ENCODE measurements at places on chromosomes 2 and 18.

DNA sequence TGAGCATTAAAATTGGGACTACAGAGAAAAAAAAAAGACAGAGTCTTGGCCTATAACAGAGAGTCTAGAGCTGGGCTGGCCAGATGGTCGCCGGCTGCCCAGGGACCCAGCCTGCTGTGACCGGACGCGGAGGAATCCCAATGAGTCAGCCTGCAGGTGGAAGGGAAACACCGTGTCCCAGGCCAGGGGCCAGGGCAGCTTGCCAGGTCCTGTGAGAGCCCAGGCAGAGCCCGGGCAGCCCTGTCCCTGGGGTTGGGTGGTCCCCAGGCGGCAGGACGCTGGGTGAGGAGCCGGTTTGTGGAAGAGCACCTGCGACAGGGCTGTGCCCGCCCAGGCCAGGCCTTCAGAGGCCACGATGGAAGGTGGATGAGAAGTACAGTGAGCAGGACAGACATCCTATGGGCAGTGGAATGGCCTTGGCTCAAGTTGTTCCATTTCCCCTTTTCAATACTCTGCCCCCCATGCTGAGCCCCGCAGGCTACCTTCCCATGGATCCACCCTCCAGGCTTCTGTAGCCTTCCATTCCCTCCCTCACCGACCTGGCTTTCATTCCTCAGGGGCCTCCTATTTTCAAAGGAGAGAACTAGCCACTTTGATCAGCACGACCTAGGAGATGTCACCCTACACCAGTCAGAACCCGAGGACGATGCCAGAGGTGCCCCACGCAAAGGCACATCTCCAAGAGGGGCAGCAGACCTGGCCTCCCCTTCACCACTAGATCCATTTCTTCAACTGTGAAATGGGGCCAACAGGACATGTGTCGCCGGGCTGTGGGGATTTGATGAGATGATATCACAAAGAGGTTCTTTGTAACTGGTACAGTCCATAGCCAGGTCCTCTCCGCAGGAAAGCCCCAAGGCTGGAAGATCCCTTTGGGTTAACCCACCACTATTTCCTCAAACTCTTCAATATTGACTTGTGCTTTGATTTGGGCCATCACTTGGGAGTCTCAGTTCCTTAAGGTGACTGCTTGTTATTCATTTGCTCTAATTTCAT is 87.5 kb downstream of the POLR1A start:
- no peak for DNase-seq

- no peak for DNase-seq
These were observed 250.7 kb downstream of the GBX2 start for GRCh38 chr2:235917506-235917905.

DNA sequence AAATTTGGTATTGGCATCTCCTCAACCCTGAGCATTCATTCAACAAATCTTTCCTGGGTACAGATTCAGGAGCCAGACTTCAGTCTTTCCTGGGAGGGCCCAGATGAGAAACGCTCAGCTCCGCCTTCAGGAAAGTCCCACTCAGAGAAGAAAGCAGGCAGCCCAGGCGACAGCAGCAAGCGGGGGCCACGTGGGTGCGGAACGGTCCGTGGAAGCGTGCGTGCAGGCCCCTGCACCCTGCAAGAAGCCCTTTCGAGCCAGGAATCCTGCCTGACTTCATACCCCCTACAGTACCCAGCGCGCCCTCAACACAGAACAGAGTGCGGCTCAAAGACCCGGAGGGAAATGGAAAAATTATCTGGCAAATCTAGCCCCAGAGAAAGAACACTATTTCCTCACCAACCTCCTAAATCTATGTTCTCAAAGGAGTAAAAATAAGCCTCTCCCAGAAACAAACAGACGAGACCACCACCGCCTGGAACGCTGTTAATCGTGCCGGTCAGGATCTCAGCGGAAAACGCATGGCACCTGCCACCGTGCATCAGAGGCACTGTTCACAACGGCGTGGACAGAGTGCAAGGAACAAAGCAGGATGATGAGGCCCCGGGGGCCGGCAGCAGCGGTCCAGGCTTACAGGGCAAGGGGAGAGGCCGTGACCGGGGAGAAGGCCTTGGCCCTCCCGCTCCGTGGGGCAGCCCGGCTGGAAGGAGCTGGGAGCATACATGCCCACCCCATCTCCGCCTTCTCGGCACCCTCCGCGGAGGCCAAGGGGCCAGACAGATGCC is 318.3 kb downstream of the EIPR1 start:
- DNase-seq, result no peak

- DNase-seq, result no peak
These were observed 4.5 kb upstream of the MAP3K2 start for GRCh38 chr2:127392133-127392827.

GRCh38 chr2:61647044-61647443 is 108.9 kb upstream of the XPO1 start:
- no peak for DNase-seq

DNA sequence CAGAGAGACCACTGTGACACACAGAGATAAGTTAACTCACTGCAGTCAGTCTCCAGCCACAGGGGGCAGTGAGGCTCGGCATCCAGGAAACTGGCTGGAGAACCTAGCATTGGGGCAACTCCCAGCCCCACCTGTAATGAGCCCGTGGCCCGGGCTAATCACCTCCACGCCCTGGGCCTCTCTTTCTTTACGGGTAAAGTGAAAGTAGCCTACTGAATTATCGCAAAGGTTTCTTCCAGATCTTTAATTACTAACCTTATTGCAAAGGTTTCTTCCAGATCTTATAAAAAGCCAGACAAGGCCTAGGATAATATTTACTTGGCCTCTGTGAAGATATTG is 45.7 kb upstream of the ACAA2 start:
- DNase-seq, result no peak

- no peak for DNase-seq
These were observed 2.6 kb downstream of the LPIN1 start for GRCh38 chr2:11748861-11749645.

DNA sequence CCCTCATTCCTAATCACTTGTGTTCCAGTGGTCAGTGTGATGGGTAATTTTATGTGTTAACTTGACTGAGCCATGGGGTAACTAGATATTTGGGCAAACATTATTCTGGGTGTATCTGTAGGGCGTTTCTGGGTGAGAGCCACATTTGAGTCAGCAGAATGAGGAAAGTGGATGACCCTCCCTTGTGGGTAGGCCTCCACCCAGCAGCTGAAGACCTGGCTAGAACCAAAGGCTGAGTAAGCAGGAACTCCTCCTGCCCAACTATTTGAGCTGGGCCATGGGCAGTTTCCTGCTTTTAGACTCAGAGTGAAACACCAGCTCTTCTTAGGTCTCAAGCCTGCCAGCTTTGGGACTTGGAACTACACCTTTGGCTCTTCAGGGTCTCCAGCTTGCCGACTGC is 141.8 kb downstream of the ACKR3 start:
- peak; percentile 51 for DNase-seq

- peak; percentile 31 for DNase-seq
These were observed 42.5 kb downstream of the TEX44 start for GRCh38 chr2:231634951-231635875.

DNA sequence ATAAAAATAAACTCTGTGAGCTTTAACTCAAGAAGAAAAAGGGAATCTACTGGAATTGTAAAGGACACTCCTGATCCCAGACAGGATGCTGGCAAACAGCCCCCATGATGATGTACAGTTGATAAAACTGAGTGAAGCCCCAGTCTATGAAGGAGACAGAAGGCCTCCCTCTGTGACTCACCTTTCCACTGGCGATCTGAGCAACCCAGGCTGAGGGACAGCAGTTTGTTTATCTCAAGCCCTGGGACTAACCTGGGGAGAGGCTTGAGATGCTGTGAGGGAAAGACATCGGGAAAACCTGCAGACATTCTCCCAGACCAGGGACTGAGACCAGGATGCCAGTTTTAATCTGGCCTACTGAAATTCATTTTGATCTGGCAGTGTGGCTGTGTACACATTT is 104.5 kb upstream of the CDH2 start:
- DNase-seq, result no peak

GRCh38 chr2:73915437-73915993 is 11.2 kb upstream of the DGUOK start:
- DNase-seq, result no peak

DNA sequence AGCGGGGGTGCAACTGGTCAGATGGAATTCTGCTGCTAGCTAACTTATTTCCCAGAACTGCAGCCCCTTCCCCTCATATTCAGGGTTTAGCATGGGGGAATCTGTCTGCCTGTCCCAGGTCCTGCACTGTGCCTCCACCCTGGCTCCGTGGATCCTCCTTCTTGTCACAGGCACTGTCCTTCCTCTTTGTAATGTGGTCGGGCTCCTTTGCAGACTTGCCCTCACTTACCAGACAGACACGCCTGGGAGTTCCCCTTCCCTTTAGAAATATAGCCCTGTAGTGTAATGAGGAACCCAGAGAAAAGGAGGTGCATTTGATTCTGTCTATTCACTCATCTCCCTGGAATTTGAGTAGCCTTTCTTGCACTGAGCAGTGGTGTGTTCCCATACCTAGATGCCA is 108.7 kb downstream of the TRIM43 start:
- no peak for DNase-seq

- DNase-seq, result no peak
These were observed 303.7 kb upstream of the HS6ST1 start for GRCh38 chr2:128622371-128622770.

- no peak for DNase-seq
These were observed 201.7 kb downstream of the MREG start for GRCh38 chr2:215811409-215812345.

DNA sequence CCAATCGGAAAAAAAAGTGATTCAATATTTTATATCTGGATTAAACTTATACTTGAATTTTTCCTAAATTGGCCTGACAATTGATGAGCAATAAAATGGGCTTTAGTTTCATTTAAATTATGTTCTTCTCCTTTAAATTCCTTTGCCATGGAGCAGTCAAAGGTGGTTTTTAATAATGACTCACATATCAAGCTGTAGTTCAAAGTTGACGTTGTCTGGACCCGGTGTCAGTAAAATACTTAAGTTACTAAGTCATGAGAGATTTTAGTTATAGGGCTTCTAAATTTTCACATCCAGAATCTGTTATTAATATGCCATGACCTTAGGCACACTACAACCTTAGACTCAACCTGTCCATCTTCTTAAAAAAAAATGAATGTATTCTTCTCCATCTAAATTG is 62.5 kb downstream of the CDH2 start:
- peak; percentile 84 for DNase-seq
